ENCODE measurements at places on chromosomes 2 and 18.

GRCh38 chr2:105867587-105867986 is 122.9 kb downstream of the NCK2 start:
- no peaks in the 10 kb centered on the region for H3K27me3 ChIP-seq
- no peak overlapping the region for H3K4me3 ChIP-seq
- peaks cover 99% of the 10 kb centered on the region for H3K4me1 ChIP-seq
- DNase-seq = no peak

DNA sequence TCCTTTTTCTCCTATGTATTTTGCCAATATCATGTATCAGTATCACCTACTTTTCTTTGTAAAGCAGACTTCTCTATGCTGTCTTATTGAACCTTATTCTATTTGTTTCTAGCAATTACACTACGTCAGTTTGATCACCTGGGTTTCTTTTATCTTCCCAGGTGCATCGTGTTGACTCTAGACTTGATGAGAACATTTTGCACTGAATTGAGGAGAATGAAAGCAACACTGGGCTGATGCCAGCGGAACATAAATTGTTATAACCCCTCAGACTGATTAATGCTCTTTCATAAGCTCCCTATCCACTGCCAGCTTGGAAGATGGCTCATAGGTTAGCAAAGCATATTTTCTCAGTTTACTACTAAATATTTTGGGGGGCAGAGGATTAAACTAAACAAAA is 140.6 kb downstream of the EPHA4 start:
- no peaks in the 10 kb centered on the region for H3K4me1 ChIP-seq
- H3K27me3 ChIP-seq = no peaks in the 10 kb centered on the region
- H3K27ac ChIP-seq = no peak overlapping the region
- peaks cover 4% of the 10 kb centered on the region for H3K36me3 ChIP-seq

DNA sequence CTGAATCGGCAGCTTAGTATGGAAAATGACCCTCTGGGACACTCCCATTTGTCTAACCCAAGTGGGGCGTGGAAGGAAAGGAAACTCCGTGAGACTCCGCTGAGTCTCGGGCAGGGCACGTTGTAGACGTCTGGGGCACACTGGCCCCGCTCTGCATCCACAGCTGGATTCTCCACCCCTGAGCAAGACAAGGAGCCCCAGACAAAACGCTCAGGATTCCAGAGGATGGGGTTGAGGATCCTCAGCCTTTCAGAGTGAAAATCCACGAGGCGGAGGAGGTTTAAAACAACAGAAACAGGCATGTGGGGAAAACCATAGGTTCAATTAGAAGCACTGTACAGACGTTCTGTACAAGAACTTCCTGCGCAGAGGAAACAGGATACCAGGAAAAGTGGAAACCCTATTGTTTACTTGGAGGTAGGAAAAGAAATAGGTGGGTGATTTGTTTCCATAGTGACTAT is 124.9 kb upstream of the ZNF236 start:
- H3K36me3 ChIP-seq = no peaks in the 10 kb centered on the region
- DNase-seq = no peak
- no peaks in the 10 kb centered on the region for H3K4me1 ChIP-seq
- H3K27me3 ChIP-seq = peaks cover 41% of the 10 kb centered on the region
- H3K4me3 ChIP-seq = no peak overlapping the region

- no peaks in the 10 kb centered on the region for H3K36me3 ChIP-seq
- no peak overlapping the region for H3K4me3 ChIP-seq
- no peaks in the 10 kb centered on the region for H3K4me1 ChIP-seq
- no peaks in the 10 kb centered on the region for H3K27me3 ChIP-seq
- DNase-seq = no peak
Observed at GRCh38 chr2:223589901-223590300, 12.3 kb downstream of the SCG2 start.

DNA sequence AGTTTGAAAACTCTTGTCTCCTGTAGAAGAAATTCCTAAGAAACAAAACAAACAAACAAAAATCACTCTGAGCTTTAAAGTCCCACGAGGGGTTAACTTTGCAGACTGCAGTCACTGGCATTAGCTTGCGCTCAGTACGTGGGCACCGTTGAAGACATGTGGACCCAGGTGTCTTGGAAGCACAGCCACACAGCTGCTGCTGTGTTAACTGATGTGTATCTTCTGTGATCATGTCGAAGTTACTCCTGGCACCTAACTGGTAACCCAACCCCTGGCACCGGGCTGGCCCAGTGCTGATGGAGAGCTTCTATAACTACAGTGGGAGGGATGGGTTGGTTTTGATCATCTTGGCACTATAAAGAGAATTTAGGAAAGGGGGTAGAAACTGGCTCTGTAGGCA is 51.6 kb upstream of the FHL2 start:
- H3K27me3 ChIP-seq = peaks cover 5% of the 10 kb centered on the region
- H3K36me3 ChIP-seq = no peaks in the 10 kb centered on the region
- DNase-seq = no peak
- peaks cover 4% of the 10 kb centered on the region for H3K4me1 ChIP-seq
- no peak overlapping the region for H3K4me3 ChIP-seq

DNA sequence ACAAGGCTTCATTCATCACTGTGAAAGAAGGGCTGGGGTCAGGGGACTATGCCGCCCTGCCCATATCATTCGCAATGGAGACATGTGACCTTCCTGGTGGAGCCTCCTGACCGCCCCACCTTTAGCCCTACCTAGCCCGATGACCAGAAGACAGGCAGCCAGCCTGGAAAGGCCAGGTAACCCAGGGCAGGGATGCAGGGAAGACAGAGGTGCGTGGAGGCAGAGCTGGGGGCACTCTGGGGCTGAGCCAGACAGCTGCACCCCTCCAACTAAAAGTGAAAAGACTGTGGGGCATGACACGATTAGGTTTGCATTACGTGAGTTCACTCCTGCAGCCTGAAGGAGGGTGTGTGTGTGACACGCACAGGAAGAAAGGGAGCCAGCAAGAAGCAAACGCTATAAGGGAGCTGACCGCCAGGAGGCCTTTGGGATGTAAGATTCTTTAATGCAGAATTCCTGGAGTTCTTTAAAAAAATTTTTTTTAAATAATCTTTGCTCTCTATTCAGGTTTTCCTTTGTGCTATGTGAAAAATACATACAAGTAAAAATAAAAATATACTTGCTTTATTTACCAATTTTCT is 3.7 kb upstream of the HES6 start:
- peaks cover 2% of the 10 kb centered on the region for H3K4me1 ChIP-seq
- DNase-seq = no peak
- peaks cover 8% of the 10 kb centered on the region for H3K36me3 ChIP-seq
- peaks cover 13% of the 10 kb centered on the region for H3K27me3 ChIP-seq

DNA sequence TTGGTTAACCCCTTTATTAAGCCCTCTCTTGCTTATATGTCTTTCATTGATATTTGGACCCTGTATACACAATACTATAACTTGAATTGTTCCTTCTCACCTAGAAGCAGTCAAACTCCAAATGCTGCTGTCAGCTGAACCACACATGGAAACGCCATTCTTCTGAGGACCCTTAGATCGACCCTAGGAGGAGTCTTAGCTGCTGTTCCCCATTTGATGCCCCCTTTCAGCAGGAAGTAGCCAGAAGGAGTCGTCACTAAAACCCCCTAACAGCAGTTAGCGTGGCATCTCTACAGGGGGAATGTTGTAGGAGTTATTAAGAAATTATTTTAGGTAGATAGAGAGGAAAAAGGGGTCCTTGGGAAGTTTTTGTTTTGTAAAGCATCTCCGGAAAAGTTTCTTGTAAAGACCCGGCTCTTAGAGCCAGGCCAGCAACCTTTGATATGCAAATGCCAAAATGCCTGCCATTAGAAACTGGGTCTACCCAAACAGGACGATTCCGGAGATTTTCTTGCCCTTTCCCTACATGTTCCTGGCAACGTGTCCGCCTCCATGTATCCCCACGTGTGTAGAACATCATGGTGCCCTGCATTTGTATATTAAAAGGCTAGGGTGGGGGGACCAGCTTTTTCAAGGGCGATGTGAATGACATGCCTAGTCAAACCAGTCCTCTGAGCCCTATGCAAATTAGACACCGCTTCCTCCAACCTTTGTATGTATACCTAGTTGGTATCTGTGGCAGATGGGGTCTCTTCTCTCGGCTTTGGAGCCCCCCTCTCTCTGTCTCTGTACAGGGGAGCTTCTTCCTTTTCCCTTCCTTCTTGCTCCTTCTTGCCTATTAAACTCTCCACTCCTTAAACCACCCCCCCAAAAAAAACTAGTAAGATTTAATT is 638.4 kb upstream of the POU3F3 start:
- H3K4me3 ChIP-seq = no peak overlapping the region
- no peak overlapping the region for H3K27ac ChIP-seq
- DNase-seq = no peak
- no peaks in the 10 kb centered on the region for H3K4me1 ChIP-seq
- H3K27me3 ChIP-seq = no peaks in the 10 kb centered on the region

GRCh38 chr18:79483971-79484491 is 88.3 kb downstream of the NFATC1 start:
- H3K4me1 ChIP-seq = peaks cover under 1% of the 10 kb centered on the region
- H3K36me3 ChIP-seq = peaks cover 3% of the 10 kb centered on the region
- no peak for DNase-seq
- no peak overlapping the region for H3K4me3 ChIP-seq
- H3K27me3 ChIP-seq = no peaks in the 10 kb centered on the region

DNA sequence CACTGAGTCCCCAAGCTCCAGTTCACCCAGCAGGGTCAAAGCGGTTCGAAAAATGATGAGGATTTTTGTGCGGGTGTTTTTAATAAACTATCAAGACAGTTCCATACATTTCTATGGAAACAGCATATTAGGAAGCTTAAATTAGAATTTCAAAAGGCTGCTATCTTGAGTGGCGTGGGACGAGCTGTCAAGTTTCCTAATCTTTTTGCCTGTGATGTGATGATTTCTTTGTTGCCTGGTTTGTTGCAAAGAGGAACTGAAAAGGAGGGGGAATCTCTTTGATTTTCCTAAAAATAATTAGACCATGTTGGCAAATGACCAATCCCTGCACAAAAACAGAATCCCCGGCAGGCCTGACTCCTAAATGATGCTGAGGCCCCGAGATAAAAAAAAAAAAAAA is 66.1 kb upstream of the ATG16L1 start:
- no peaks in the 10 kb centered on the region for H3K27me3 ChIP-seq
- no peaks in the 10 kb centered on the region for H3K4me1 ChIP-seq
- DNase-seq = no peak
- H3K36me3 ChIP-seq = peaks cover 38% of the 10 kb centered on the region
- H3K27ac ChIP-seq = no peak overlapping the region

GRCh38 chr2:140359056-140359771 is 1579.0 kb upstream of the NXPH2 start:
- no peaks in the 10 kb centered on the region for H3K4me1 ChIP-seq
- no peak overlapping the region for H3K4me3 ChIP-seq
- H3K36me3 ChIP-seq = no peaks in the 10 kb centered on the region
- no peaks in the 10 kb centered on the region for H3K27me3 ChIP-seq
- DNase-seq = no peak
- no peak overlapping the region for H3K27ac ChIP-seq

GRCh38 chr2:28274911-28275685 is 117.6 kb upstream of the FOSL2 start:
- H3K4me1 ChIP-seq = peaks cover 41% of the 10 kb centered on the region
- peaks cover 10% of the 10 kb centered on the region for H3K36me3 ChIP-seq
- no peak for DNase-seq
- H3K27me3 ChIP-seq = no peaks in the 10 kb centered on the region
- no peak overlapping the region for H3K27ac ChIP-seq
- H3K4me3 ChIP-seq = no peak overlapping the region

DNA sequence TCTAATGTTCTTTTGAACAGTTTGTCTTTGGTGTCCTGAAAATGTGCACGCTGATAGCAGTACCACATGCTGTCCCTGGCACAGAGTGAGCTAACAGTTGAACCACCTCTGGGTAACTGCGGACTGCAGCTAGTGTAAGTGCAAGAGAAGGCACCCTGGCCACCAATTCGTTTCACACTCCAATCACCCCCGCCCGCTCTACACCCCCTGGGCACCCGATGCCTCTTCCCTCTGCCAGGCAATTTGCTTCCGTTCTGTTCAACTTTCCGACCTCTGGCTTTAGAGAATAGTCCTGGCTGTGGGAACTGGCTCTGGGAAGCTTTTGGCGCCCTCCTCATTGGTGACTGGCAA is 1.4 kb downstream of the DOCK10 start:
- peak overlapping the region; percentile 98 for H3K27ac ChIP-seq
- peaks cover 22% of the 10 kb centered on the region for H3K36me3 ChIP-seq
- H3K4me1 ChIP-seq = peaks cover 64% of the 10 kb centered on the region
- peak; percentile 62 for DNase-seq
- H3K4me3 ChIP-seq = peak overlapping the region; percentile 97

DNA sequence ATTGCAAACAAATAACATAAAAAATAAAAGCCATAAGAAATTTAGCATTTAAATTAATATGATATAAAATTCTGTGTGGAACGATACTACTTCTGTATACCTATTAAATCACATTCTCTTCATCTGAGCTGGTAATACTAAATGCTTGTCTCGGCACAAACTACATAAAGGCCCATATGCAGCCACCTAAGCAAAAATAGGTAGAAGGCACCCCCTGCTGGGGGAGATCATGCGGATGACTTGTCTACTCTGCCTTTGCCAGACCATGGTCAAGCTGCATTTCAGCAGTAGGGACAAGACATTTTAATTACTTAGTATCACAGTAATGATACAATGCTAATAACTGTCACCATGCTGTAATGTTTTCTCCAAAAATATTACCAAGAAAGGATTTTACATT is 108.0 kb downstream of the CDH19 start:
- no peaks in the 10 kb centered on the region for H3K27me3 ChIP-seq
- H3K4me3 ChIP-seq = no peak overlapping the region
- H3K27ac ChIP-seq = no peak overlapping the region
- H3K4me1 ChIP-seq = no peaks in the 10 kb centered on the region
- no peaks in the 10 kb centered on the region for H3K36me3 ChIP-seq

DNA sequence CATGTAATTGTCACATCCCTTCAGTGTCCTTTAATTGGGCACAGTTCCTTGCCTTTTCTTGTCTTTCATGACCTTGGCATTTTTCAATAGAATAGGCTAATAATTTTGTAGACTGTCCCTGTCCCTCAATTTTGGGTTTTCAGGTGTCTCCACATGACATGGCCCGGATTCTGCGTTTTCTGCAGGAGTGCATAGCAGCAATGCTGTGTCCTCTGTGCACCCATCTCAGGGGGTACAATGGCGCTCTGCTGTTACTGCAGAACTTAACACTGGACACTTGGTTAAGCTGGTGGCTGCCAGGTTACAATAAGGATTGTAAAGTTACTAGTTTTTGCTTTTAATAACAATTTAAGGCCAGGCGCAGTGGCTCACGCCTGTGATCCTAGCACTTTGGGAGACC is 51.3 kb downstream of the INPP5D start:
- no peaks in the 10 kb centered on the region for H3K27me3 ChIP-seq
- H3K4me3 ChIP-seq = no peak overlapping the region
- H3K4me1 ChIP-seq = peaks cover 66% of the 10 kb centered on the region
- peaks cover 2% of the 10 kb centered on the region for H3K36me3 ChIP-seq
- H3K27ac ChIP-seq = no peak overlapping the region
- no peak for DNase-seq

DNA sequence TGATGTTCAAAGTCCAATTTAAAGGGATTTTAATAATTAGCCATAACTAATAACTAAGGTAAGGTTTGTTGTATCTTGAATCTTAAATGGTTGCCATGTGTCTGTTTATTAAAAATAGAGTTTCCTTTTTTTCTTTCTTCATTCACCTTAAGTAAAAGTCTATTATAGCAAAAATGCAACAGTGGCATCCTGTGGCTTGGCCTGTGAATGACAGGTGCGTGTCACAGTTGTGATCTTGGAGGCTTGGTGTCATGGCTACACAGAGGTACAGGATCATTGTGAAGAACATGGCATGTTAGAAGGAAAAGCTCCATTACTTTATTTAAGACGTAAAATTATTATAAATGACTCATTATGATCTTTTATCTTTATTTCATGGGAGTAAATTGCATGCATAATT is 246.1 kb downstream of the BCL2 start:
- DNase-seq = no peak
- H3K27me3 ChIP-seq = peaks cover 8% of the 10 kb centered on the region
- no peak overlapping the region for H3K4me3 ChIP-seq
- H3K36me3 ChIP-seq = no peaks in the 10 kb centered on the region
- no peak overlapping the region for H3K27ac ChIP-seq

Data from activated naive CD8-positive, alpha-beta T cell treated with anti-CD3 and anti-CD28 coated beads, Interleukin-2, amount 50 U/mL, for 24 hours (primary cell).